ENCODE measurements at places on chromosomes 5 and 9.

- H3K4me3 ChIP-seq, result no peak overlapping the region
- no peak for DNase-seq
- no peak overlapping the region for H3K27ac ChIP-seq
- no peaks in the 10 kb centered on the region for H3K36me3 ChIP-seq
- no peaks in the 10 kb centered on the region for H3K4me1 ChIP-seq
These were observed 1203.2 kb downstream of the CDH12 start for GRCh38 chr5:21649969-21650368.

DNA sequence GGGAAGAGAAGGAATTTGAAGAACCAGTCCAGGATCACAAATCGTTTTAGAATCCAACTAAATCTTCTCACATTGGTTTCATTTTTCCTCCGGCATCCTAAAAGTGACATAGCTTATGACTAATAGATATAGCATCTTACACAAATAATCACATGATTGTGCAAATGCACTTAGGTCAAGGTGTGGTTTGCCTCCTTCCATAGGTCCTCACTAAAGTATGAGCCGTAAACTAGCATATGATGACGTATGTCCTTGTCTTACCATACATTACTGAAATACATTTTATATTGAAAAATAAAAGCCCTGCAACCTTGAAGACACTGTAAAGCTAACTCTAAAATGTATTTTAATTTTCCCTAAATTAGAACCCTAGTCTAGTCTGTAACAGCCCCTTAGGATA, 362.7 kb upstream of the ADAMTS16 start:
- H3K27me3 ChIP-seq, result no peaks in the 10 kb centered on the region
- no peaks in the 10 kb centered on the region for H3K36me3 ChIP-seq
- no peak overlapping the region for H3K27ac ChIP-seq
- peak; percentile 4 for DNase-seq

- no peak overlapping the region for H3K27ac ChIP-seq
These were observed 6.8 kb upstream of the PAEP start for GRCh38 chr9:135554718-135555117.

- no peaks in the 10 kb centered on the region for H3K4me1 ChIP-seq
- no peaks in the 10 kb centered on the region for H3K36me3 ChIP-seq
- no peak for DNase-seq
- H3K4me3 ChIP-seq, result no peak overlapping the region
- no peak overlapping the region for H3K27ac ChIP-seq
These were observed 32.1 kb downstream of the PRKACG start for GRCh38 chr9:68981789-68982188.

DNA sequence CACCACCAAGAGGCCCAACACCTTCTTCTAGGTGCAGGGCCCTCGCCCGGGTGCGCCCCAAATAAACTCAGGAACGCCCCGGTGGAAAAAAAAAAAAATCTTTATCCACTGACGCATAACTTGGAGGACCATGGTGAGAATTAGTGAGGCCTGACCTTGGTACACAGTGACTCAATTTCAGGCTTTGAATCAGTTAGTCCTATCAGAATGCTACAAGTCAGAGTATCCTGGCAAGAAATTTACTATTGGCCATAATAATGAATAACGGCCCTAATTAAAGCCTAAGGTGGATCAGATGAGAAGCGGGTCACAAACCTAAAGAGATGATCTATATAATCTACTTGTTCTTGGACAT, 914.2 kb upstream of the DMAC1 start:
- no peak for DNase-seq
- no peaks in the 10 kb centered on the region for H3K36me3 ChIP-seq
- no peaks in the 10 kb centered on the region for H3K27me3 ChIP-seq
- H3K4me3 ChIP-seq, result no peak overlapping the region
